Stimulated activated CD4-positive, alpha-beta T cell treated with anti-CD3 and anti-CD28 coated beads, Interleukin-15, amount 100 ng/mL, for 1 hour (primary cell): ENCODE measurements at places on chromosomes 2 and 18.

DNA sequence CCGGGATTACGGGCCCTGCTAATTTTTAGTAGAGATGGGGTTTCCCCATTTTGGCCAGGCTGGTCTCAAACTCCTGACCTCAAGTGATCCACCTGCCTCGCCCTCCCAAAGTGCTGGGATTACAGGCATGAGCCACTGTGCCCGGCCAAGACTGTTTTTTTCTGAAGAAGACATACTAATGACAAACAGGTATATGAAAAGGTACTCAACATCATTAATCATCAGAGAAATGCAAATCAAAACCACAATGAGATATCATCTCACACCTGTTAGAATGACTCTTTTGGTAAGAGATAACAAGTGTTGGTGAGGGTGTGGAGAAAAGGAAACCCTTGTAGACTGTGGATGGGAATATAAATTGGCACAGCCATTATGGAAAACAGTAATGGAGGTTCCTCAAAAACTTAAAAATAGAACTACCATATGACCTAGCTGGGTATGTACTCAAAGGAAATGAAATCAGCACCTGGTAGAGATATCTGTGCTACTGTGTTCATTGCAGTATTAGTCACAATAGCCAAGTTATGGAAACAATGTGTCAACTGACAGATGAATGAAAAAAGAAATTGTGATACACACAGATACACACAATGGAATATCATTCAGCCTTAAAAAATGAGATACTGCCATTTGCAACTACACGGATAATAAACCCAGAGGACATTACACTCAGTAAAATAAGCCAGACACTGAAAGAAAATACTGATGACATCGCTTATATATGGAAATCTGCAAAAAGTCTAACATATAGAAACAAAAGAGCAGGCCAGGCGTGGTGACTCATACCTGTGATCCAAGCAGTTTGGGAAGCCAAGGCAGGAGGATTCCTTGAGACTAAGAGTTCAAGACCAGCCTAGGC, 20.8 kb downstream of the SOS1 start:
- no peak for DNase-seq

DNA sequence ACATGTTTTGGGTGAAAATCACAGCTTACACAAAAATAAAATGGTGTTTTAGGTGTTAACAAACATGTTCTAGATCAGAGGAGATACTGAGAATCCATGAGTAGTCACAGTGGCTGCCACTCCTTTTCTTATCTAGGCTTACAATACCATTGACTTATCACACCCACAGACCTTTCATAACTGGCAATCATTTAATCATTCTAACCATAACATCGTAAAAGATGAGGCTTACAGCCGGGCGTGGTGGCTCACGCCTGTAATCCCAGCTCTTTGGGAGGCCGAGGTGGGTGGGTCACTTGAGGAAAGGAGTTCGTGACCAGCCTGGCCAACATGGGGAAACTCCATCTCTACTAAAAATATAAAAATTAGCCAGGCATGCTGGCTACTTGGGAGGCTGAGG, 18.8 kb upstream of the SERPINB5 start:
- DNase-seq: no peak

GRCh38 chr18:28065031-28065792, 111.7 kb downstream of the CDH2 start:
- no peak for DNase-seq

DNA sequence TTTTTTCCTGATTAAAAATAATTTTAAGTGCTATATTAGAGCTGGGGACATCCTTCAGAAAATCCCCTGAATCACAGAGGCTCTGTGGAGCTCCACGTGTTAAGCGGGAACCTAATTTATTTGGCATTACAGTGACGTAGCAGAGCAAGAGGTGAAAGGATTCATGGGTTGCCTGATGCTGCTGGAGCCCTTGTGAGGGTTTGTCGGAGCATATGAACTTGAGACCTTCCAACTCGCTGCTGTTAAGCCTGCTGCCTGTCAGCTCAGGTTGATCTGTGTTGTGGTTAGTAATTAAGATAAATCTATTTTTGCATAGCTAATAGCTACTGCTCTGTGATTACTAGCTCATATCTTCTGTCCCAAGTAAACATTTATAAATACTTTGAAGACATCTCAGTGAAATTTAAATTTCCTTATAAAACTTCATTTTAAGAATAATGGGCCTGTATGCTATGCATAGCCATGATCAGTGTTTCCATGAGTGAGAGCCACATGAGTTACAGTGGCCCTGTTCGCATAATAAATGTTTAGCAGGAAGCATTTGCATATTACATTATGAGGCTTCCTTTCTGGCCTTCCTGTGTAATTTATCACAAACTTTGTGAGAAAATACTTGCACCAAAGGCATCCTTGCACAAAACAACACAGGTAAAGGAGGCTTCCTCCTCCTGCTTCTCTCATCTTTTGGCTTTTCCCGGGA, 438.9 kb downstream of the PTPRM start:
- no peak for DNase-seq

GRCh38 chr2:178392215-178392614, 58.8 kb downstream of the PRKRA start:
- DNase-seq: no peak

DNA sequence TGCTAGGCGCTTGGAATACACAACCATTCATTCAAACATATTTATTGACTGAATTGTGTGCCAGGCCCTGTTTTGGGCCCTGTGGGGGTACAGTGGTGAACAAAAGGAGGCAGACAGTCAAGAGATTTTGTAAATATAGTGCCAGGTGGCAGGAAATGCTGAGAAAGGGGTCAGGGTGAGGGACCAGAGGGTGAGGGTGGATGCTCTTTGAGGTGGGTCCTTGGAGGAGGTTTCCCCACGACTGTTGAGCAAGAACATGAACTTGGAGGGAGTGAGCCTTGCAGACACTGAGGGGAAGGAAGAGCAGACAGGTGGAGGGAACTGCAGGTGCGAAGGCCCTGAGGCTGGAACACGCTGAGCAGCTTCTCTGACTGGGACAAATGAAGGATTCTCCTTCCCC, 40.7 kb downstream of the ODC1 start:
- DNase-seq: no peak

DNA sequence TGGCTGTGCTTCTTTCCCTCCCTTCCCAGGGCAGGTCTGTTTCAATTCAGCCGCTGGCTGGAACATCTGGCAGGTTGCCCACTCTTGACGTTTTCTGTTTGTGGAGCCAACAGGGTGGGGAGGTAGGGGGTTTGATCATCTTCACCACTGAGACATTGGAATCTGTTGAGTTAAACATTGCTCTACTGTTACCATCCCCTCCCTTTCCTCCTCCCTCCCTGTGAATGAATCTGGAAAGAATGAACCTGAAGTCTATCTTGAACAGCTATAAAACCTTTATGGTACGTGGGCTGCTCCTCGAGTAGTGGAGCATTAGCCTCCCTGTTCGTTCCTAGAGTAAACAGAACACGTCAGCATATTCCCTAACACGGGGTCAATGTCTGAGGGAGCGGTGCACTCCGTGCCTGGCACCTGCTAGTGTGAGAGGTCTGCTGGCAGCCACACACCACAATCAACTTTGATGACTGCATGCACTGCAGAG, 249.9 kb upstream of the RBBP8 start:
- no peak for DNase-seq

DNA sequence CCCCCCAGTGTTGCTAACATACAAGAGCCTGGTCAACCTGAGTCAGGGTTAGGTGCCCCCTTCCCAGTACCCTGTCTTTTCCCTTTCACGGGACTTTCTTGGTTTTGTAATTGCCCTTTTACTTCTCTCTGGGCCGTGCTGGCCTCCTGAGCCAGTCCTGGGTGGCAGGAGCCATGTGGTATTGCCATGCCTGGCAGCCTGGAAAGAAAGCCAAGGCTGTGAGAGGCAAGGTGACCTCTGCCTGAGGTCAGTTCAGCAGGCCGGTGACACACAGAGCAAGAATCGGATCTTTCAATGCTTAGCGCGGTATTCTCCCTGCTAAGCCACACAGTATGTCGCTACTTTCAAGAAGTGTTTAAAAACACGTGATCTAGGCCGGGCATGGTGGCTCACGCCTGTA, 52.3 kb downstream of the C18orf63 start:
- no peak for DNase-seq

DNA sequence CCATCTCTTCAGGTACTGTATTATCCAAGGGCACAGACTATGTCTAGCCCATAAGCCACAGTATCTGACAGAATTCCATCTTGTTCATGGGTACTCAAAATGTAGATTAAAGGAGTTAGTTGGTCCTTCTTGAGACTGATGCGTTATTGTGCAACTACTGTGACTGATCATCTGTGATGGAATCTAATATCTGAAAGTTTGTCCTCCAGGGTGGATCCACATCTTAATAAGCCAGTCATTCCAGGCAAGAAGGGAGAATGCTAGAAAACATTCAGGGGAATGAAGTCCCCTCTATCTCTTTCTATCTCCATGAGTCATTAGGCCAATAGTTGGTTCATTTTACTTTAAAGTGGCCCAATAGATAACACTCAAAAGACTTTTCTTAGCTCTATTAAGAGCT, 252.6 kb downstream of the EXOC6B start:
- DNase-seq: no peak

GRCh38 chr2:172442072-172442895, 14.9 kb downstream of the ITGA6 start:
- no peak for DNase-seq

- DNase-seq: no peak
Measured at GRCh38 chr2:179240481-179241451, 23.9 kb downstream of the SESTD1 start.

DNA sequence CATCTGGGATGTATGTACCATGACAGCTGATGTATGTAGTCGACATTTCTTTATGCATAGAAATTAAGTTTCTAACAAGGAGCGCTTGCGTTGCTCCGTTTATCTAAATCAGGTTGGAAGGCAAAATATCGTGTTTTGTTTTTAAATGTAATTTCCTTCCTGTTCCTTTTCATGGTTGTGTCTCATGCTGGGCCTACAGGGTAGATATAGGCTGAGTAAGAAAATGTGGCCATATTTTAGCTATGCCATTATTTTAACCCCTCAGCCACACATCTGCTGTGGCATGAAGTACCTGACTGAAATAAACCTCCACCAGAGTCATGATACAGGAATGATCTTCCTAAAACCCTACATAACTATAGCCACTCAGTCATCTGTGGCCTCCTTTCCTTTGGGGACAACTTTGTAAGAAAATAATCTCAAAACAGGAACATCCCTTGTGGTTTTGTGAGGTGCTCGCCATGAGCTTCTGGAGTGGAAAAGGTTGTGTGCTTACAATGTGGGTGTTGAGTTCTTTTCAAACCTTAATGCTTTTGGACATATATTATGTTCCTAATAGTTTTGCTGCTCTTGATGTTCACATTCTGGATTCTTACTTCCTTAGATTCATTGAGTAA, 214.3 kb downstream of the FAM210A start:
- DNase-seq: no peak

DNA sequence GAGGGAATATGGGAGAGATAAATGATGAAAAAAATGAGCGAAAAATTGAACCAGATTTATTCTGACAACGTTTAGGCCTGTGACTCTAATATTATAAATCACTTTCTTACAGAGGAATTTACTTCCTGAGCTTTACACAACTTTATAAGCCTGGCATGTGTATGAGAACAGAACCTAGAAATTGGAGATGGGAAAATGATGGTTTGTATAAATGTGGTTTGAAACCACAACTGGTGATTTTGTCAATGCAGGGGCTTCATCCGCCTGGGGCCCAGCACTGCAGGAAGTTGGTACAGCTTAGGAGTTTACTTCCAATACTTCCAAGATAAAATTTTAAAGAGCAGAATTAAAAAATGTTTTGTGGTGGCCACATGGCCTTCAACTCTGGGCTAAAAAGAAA, 82.3 kb downstream of the VAPA start:
- no peak for DNase-seq

DNA sequence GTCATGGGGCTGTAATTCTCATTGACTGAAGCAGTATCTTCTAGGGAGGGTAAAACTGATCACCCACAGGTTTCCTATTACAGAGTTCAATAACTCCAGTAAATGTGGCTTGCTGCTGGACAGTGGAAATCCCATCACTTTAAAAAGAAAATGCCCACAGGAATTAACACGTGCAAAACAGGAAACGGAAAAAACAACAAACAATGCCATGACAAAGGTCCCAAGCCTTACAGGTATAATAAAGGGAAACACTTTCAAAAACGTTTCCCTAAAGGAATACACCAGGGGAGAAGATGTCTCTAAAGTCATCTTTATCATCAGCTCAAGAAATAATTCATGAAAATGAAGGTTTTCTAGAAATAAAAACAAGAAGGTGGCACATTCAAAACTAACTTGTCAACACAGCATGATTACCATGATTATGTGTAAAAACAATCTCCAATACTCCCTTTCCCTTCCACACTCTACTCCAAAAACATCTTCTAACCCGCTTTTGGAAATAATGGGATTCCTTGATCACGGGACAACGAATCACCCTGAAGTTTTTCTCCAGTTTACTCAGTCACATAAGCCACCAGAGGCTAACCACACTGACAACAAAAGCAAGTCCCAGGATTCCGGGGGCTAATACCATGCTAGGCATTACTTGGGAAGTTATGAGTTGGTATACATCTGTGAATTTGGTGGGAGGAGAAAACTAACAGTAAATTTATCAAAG, 167.9 kb downstream of the TCF4 start:
- no peak for DNase-seq
